ENCODE measurements at places on chromosomes 3 and 15.

- DNase-seq, result no peak
These were observed 52.5 kb downstream of the IFT80 start for GRCh38 chr3:160346511-160346910.

DNA sequence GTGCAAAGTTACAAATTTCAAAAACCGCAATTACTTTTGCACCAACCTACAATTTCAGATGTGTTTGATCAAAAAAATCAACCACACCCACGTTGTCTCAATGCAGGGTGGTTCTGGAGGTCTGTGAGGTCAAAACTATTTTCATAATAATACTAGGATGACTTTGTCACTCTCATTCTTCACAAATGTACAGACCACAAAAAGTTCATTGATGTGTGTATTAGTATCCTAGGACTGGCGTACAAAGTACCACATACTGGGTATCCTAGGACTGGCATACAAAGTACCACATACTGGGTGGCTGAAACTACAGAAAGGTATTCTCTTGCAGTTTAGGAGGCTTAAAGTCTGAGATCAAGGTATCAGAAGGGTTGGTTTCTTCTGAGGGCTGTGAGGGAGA lies 13.0 kb downstream of the SUCLG2 start:
- no peak for DNase-seq

- no peak for DNase-seq
These were observed 61.2 kb downstream of the FBLN2 start for GRCh38 chr3:13610006-13610570.

- no peak for DNase-seq
These were observed 23.7 kb upstream of the TICRR start for GRCh38 chr15:89551550-89551949.
